Kidney (tissue), 22 donors: ENCODE measurements at places on chromosomes 11 and 22. TPM values are rescaled to one million over a fixed set of nuclear protein-coding genes. Genes with fewer than 3 reads are reported as not detected.
A peak's percentile ranks its signal among the peaks of the same experiment; 100 is the strongest.

DNA sequence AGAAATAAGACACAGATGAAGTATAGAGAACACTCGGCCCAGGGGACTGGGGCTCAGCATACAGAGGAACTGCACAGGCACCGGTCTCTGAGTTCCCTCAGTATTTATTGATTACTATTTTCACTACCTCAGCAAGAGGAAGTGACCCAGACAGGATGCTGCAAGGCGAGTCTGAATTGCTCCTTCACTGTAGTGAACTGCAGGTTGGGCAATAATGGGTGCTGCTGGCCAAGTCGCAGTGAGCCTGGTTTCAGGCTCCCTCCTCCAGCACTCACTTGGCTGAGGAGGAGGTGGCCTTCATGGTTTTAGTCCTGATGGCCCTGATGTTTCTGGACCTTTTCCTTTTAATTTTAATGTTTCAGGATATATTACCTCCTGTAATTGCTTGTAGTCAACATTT lies 10.4 kb downstream of the OR52K2 start:
- H3K4me1 ChIP-seq = no peaks in the 10 kb centered on the region
- H3K36me3 ChIP-seq = no peaks in the 10 kb centered on the region
- no peak for DNase-seq
- no peak overlapping the region for H3K4me3 ChIP-seq
- no peak overlapping the region for H3K27ac ChIP-seq
- H3K27me3 ChIP-seq = no peaks in the 10 kb centered on the region

DNA sequence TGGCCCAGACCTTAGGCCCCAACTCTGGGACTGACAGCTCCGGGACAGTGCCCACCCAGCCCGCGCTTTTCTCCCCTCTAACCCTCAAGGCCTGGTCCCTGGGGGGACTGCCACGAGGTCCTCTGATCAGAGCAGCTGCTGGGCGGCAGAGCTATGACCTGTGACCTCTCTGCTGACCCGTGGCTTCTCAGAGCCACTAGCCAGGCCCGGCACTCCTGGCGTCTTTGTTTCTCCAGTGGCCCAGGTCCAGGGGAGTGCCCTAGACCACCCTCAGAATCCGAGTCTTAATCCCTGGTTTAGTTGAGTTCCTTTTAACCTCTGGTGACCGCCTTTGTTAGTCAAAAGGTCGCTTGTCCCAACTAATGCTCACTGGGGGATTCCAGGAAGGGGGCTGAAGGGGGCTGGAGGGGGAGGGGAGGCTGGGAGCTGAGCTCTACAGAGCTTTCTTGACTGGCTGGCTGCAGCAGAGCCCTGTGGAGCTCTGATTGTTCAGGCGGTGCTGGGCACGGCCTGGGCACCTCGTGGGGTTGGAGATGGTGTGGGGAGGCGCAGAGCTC lies 1.2 kb downstream of the FBLN1 start:
- DNase-seq = peak; percentile 72
- no peaks in the 10 kb centered on the region for H3K27me3 ChIP-seq
- H3K4me3 ChIP-seq = no peak overlapping the region
- no peaks in the 10 kb centered on the region for H3K4me1 ChIP-seq

- H3K36me3 ChIP-seq = no peaks in the 10 kb centered on the region
- H3K4me3 ChIP-seq = no peak overlapping the region
- no peaks in the 10 kb centered on the region for H3K27me3 ChIP-seq
- no peak overlapping the region for H3K27ac ChIP-seq
- DNase-seq = no peak
Measured at GRCh38 chr11:10926801-10927211, 69.0 kb upstream of the ZBED5 start.

GRCh38 chr22:29359469-29359868 lies 28.9 kb downstream of the AP1B1 start:
- H3K27me3 ChIP-seq = no peaks in the 10 kb centered on the region
- DNase-seq = peak; percentile 75
- no peaks in the 10 kb centered on the region for H3K4me1 ChIP-seq

GRCh38 chr22:49659924-49660315 lies 167.8 kb downstream of the BRD1 start:
- H3K27ac ChIP-seq = no peak overlapping the region
- DNase-seq = no peak
- H3K4me3 ChIP-seq = no peak overlapping the region
- no peaks in the 10 kb centered on the region for H3K36me3 ChIP-seq

DNA sequence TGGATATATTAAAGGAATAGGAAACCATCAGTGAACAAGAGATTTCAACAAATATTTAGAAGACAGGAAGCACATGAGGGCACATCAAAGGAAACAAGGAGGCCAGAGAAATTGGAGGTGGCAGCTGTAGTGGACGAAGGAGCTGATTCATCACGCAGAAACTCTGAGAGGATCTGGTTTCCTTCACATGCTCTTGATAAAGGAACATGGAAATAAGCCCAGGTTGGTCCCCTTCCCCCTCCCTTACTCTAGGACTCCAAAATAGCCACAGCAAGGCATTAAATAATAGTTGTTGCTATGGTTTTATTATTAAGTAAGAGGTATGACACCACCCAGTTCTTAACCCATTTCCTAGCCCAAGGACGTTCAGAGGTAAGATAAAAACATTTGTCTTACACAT lies 11.3 kb downstream of the IZUMO1R start:
- no peak for DNase-seq
- no peaks in the 10 kb centered on the region for H3K27me3 ChIP-seq
- H3K4me1 ChIP-seq = no peaks in the 10 kb centered on the region
- no peaks in the 10 kb centered on the region for H3K36me3 ChIP-seq
- H3K27ac ChIP-seq = no peak overlapping the region

GRCh38 chr11:29208117-29208516 lies 808.7 kb downstream of the KCNA4 start:
- H3K36me3 ChIP-seq = no peaks in the 10 kb centered on the region
- no peaks in the 10 kb centered on the region for H3K4me1 ChIP-seq
- DNase-seq = no peak
- H3K4me3 ChIP-seq = no peak overlapping the region

- no peaks in the 10 kb centered on the region for H3K4me1 ChIP-seq
- H3K36me3 ChIP-seq = no peaks in the 10 kb centered on the region
- no peak overlapping the region for H3K27ac ChIP-seq
Measured at GRCh38 chr22:33684087-33684486, 236.2 kb downstream of the LARGE1 start.

DNA sequence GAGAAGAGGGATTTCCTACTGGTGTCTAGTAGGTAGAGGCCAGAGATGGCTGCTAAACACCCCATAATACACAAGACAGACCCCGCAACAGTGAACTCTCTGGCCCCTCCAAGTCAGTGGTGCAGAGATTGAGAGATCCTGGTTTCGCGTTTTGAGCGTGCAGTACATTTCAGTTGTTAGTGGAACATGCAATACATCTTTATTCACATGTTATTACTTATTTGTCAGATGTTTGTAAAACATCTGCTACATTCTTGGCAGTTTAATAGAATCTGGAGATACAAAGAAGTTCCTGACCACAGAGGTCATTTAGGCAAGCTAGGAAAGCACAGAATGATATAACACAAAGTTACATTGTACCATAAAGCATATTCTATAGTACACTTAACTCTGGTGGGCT lies 41.5 kb downstream of the ST3GAL4 start:
- no peaks in the 10 kb centered on the region for H3K36me3 ChIP-seq
- no peaks in the 10 kb centered on the region for H3K27me3 ChIP-seq
- no peak overlapping the region for H3K27ac ChIP-seq
- DNase-seq = no peak

DNA sequence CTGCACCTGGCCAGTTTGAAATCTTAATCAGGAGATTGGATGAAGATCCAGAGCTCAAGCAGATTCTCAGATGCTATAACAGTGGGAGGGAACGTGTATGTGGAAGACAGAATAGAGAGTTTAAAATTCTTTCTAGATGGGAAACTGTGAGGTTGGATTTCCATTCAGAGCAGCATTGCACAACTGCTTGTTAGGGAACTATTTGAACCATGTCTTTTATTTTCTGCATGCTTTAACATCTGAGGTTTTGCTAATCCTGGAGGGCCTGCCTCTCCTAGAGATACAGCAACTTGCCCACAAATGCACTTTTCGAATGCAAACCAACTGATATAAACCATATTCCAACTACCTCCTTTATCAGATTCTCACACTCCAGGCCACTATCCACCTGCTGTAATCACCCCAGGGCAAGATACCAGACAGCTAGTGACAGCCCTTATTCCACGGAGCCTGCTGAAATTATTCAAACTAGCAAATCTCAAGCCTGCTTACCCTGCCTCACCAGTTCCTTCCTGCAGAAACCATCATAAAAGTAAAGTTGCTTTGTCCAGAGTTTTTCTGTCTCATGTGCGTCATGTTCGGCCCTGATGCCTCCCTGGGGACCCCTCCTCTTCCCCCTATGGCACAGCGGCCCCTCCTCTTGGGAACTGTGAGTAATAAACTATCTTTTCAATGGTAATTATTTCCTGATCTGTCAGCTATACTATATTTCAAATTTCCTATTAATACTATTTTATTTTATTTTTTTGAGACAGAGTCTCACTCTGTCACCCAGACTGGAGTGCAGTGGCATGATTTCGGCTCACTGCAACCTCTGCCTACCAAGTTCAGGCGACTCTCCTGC lies 18.4 kb upstream of the SEC14L4 start:
- no peaks in the 10 kb centered on the region for H3K36me3 ChIP-seq
- no peak overlapping the region for H3K27ac ChIP-seq
- H3K4me3 ChIP-seq = no peak overlapping the region
- no peaks in the 10 kb centered on the region for H3K27me3 ChIP-seq
- DNase-seq = no peak

- DNase-seq = peak; percentile 83
- H3K36me3 ChIP-seq = no peaks in the 10 kb centered on the region
- H3K4me3 ChIP-seq = no peak overlapping the region
- H3K27ac ChIP-seq = peak overlapping the region; percentile 38
- H3K4me1 ChIP-seq = peaks cover 16% of the 10 kb centered on the region
Measured at GRCh38 chr11:124898711-124899110, 1.0 kb upstream of the ROBO4 start.

DNA sequence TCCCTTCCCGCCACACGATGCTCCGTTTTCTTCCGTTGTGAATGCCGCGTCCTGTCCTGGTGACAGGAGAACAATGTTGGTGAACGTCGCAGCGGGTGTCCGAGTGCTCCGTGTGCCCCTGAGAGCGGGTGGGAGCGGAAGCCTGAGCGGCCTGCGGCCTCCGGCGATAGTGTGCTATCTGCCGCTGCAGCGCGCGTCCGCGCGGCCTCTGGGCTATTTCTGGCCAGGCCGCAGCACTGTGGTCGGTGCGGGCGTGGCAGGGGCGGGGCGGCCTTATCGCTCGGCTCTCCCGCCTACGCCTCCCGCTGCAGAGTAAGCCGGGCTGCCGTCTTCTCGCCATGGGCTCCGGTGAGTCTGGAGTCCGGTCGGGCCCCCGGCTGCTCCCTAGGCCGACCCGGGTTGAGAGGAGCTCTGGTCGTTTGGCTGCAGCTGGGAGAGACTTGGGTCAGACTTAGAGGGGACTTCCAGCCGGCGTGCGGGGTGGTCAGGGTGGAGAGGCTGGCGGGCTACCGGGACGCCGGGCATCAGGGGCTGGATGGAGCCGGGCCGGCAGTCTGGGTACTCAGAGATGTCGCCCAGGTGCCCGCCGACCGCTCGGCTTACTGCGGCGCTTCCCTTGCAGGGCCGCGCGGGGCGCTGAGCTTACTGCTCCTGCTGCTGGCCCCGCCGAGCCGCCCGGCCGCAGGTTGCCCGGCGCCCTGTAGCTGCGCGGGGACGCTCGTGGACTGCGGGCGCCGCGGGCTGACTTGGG lies at the start of gene GP1BB:
Gene GP1BB (plus strand): TSS at position 308 of the 751 bp plus-strand sequence. CDS start 31 bp downstream, at position 339.
- DNase-seq = peak; percentile 54
- H3K36me3 ChIP-seq = no peaks in the 10 kb centered on the region
- H3K4me3 ChIP-seq = no peak within 1 kb of the TSS
- H3K27ac ChIP-seq = no peak within 1 kb of the TSS
- no peaks in the 10 kb centered on the region for H3K4me1 ChIP-seq

- H3K36me3 ChIP-seq = no peaks in the 10 kb centered on the region
- H3K4me1 ChIP-seq = peaks cover 62% of the 10 kb centered on the region
- no peak for DNase-seq
- peak overlapping the region; percentile 65 for H3K27ac ChIP-seq
- no peaks in the 10 kb centered on the region for H3K27me3 ChIP-seq
Measured at GRCh38 chr11:61695917-61696316, 15.7 kb downstream of the DAGLA start.

DNA sequence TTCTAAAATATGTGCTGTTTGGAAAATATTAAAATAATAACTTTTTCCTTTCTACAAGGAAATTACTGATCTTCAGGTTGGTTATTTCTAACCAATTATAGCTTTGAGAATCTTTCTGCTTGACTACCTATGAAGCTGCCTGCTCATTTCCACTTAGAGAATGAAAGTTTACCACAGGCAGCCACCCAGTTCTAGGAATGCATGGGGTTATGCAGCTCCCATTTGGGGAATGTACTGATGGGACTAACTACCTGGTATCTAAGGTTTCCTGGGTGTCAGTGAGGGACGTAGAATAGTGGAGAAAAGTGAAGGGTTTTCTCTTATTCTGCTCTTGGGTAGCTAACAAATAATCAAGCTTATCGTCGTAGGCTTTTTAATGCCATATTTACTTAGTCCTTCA lies 73.4 kb downstream of the DEUP1 start:
- no peak overlapping the region for H3K27ac ChIP-seq
- H3K36me3 ChIP-seq = no peaks in the 10 kb centered on the region
- no peak for DNase-seq
- no peaks in the 10 kb centered on the region for H3K4me1 ChIP-seq
- H3K4me3 ChIP-seq = no peak overlapping the region
- H3K27me3 ChIP-seq = no peaks in the 10 kb centered on the region

GRCh38 chr11:88375927-88376470 lies 38.5 kb upstream of the CTSC start:
- no peaks in the 10 kb centered on the region for H3K4me1 ChIP-seq
- no peak overlapping the region for H3K27ac ChIP-seq
- H3K4me3 ChIP-seq = no peak overlapping the region

DNA sequence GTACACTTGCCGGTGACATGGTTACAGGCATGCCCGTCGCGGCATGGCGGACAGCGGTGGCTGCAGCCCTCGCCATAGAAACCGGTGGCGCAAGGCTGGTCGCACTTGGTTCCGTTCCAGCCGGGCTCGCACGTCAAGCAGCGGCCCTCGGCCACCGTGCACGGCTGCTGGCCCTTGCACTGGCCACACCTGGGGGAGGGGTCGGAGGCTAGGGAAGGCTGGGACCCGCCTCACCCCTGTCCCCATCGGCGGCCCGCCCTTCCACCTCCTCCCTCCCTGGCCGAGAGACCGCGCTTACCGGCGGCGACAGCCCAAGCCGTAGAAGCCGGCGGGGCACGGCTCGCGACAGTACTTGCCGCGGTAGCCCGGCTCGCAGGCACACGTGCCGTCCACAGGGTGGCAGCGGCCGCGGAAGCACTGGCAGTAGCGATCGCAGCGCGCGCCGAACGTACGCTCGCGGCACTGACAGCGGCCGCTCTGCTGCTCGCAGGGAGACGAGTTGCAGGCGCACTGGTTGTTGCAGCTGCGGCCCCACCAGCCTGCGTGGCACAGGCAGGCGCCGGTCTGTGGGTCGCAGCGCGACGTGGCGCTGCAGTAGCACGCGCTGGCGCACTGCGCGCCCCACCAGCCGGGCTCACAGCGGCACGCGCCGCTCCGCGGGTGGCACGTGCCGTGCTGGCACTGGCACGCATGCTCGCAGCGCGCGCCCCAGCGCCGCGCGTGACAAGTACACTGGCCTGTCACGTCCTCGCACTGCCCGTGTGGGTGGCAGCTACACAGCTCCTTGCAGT lies 6.7 kb downstream of the SCARF2 start:
- H3K27ac ChIP-seq = no peak overlapping the region
- H3K36me3 ChIP-seq = no peaks in the 10 kb centered on the region
- H3K27me3 ChIP-seq = peaks cover 7% of the 10 kb centered on the region
- no peak overlapping the region for H3K4me3 ChIP-seq
- DNase-seq = peak; percentile 71
- peaks cover 20% of the 10 kb centered on the region for H3K4me1 ChIP-seq

ROBO3 gene
- 8.7 TPM for polyA plus RNA-seq

PARVA gene
- polyA plus RNA-seq = 25.1 TPM

EFCAB6 gene
- polyA plus RNA-seq = 1.5 TPM

APOA1 gene
- polyA plus RNA-seq = 2.0 TPM

SUSD2 gene
- polyA plus RNA-seq = 25.2 TPM

DSCAML1 gene
- polyA plus RNA-seq = 0.95 TPM

TRIM49 gene
- polyA plus RNA-seq = not detected

LMO2 gene
- 57.1 TPM for polyA plus RNA-seq

CST6 gene
- 1.2 TPM for polyA plus RNA-seq

OR5B21 gene
- polyA plus RNA-seq = not detected
